Activated T-cell treated with anti-CD3 and anti-CD28 coated beads, Interleukin-2, amount 50 U/mL, for 24 hours (primary cell): ENCODE measurements at places on chromosomes 16 and 17.

DNA sequence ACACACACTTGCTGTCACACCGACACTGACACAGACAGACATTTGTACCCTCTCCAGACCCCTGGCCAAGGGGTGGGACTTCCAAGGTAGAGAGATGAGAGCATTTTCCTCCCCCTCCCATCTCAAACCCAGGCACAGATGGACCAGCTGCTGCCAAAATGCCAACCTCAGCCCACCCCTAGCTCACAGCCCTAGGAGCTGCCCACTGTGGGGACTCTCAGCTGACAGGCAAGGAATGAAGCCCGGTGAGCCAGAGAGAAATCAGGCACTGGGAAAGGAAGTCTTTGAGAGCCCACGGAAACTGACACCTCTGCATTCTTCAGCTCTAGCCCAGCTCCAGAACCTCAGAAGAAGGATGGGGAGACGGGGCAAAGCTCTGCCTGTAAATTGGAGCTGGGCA lies 2.8 kb downstream of the ETV4 start:
- no peak for DNase-seq

- no peak for DNase-seq
These were observed 30.0 kb upstream of the SLC5A10 start for GRCh38 chr17:18921912-18922451.

DNA sequence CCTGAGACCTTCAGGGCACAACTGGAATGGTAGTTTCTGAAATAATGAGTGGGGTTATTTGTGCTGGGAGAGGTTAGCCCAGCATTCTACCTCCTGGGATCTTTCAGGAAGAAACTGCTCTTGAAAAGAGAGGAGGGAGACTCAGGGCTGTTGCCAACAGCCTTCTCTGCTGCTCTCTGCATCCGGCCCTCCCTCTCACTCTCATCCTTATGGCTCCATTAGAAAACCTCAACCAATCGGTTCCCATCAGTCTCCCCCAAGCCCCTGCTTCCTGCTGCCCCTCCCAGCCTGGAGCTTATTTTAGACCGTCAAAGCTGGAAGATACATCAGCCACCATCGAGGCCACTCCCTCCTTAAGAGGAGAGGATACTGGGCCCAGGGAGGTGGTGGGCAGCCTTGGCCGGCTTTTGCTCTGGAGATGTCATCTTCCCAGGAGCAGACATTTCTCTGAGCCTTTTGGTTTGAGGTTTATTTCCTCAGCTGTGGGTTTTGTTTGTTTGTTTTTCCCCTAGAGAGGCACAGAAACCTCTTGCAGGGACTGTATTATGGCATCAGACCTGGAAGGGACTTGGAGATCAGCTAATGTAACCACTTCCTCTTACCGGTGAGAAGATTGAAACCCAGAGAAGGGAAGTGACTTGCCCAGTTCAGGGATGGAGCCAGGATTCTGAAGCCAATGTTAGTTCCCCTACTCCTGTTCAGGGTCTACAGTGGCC lies 2.7 kb downstream of the MPRIP start:
- no peak for DNase-seq

- DNase-seq = no peak
These were observed 3.2 kb upstream of the PHLPP2 start for GRCh38 chr16:71727551-71728324.

DNA sequence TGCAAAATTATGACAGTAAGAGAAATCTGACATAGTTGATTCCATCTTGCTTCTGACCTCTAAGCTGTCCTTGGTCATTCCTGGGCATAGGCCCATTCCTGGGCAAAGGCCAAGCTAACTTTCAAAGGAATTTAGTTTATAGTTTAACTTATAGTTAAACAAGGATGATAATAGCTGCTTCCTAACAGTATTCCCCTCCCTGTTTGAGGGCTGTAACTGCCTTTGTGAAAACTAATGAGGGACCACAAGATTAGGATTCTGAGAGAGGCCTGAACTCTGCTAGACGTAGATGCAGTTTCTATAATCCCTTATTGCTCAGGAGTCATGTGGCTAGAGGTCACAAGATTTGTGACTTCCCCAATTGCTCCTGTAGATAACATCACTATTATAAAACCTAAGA lies 80.2 kb upstream of the ASIC2 start:
- no peak for DNase-seq

DNA sequence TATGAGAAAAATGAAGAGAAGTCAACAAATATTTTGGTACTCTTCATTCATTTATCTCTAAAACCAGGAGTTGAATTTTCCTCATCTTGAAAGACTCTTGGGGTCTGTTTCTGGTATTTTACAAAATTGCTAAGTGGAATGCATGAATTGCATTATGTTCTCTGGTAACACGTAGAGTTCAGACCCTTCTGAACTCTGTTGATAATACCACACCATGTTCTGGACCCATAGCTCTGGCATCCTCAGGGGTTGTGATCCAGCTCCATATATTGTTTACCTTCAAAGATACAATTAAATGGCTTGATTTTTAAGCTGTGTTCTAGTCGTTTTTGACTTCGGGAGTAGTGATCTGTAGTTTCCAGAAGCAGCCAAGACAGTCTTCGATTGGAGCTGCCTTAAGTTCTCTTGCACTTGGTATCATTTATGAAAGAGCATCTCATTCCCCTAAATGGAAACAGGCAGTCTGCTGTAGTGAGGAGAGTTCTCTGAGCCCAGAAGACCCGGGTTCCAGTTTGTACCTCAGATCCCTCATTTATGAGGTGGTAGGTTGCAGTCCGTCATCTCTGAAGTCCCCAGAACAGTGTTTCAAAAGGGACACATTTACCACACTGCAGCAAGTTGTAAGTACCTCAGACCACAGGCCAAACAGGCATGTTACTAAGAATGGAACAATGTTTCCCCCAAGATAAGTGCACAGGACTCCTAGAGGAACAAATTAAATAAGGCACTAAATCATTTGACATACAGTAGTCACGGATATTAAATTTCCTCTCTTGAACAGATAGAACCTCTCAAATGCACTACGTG lies 9.6 kb downstream of the PSMD7 start:
- no peak for DNase-seq

- DNase-seq = peak; percentile 25
These were observed 127.5 kb downstream of the CLEC16A start for GRCh38 chr16:11071829-11072228.

GRCh38 chr16:31106509-31107464 lies 1.4 kb upstream of the BCKDK start:
- DNase-seq = no peak

DNA sequence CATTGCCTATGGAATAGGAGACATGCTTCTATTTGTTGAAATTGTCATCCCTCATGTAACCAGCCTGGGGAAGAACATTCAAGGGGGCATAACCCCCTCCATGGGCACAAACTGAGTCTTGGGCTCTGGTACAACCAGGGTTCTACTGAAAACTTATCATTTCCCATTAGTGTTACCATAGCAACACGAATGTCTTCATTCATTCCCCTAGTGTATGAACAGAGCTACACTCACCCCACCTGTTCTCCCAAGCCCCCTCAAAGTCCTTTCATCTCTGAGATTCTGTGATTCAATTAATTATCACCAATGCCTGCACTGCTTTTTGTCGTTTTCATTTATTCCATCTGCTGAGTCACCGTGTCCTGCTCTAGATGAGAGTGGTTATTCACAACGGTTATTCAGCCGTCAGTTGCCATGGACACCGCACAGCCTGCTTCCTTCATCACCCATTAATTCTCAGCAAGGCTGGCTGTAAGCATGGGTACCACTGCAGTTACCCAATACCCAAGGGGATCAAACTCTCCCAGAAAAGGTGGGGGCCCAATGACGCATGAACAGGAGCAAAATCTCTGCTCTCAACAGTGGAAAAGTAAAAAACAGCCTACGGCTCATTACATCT lies 1.6 kb upstream of the GAST start:
- no peak for DNase-seq

- DNase-seq = no peak
These were observed 418 bp downstream of the SOCS3 start for GRCh38 chr17:78359321-78359996.

DNA sequence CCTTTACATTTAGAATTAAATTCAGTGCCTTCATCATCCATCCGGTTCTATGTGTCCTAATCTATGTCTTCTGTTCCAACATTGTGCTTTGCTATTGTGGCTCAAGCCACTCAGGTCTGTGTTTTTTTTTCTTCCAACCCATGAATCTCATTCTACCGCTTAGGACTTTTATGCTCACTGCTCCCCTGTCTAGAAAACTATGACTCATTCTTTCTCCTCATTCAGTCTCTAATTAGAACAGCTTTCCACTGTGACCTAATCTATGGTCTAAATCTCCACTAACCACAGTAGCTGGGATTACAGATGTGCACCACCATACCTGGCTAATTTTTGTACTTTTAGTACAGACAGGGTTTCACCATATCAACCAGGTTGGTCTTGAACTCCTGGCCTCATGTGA lies 418.7 kb downstream of the KCNJ2 start:
- no peak for DNase-seq
